ENCODE measurements at places on chromosomes 12 and 14. TPM values are rescaled to one million over a fixed set of nuclear protein-coding genes. Genes with fewer than 3 reads are reported as not detected.

TEX22 gene
- polyA plus RNA-seq: not detected

SIX4 gene
- 1.3 TPM for polyA plus RNA-seq

MUCL1 gene
- not detected for polyA plus RNA-seq

RPS6KL1 gene
- polyA plus RNA-seq: 187 TPM

KERA gene
- polyA plus RNA-seq: not detected

NR2C1 gene
- polyA plus RNA-seq: 137 TPM

NYNRIN gene
- polyA plus RNA-seq: 5.7 TPM
